Stimulated activated CD8-positive, alpha-beta memory T cell treated with anti-CD3 and anti-CD28 coated beads, Interleukin-15, amount 100 ng/mL, for 4 hours (primary cell): ENCODE measurements at places on chromosomes 1 and 21.

DNA sequence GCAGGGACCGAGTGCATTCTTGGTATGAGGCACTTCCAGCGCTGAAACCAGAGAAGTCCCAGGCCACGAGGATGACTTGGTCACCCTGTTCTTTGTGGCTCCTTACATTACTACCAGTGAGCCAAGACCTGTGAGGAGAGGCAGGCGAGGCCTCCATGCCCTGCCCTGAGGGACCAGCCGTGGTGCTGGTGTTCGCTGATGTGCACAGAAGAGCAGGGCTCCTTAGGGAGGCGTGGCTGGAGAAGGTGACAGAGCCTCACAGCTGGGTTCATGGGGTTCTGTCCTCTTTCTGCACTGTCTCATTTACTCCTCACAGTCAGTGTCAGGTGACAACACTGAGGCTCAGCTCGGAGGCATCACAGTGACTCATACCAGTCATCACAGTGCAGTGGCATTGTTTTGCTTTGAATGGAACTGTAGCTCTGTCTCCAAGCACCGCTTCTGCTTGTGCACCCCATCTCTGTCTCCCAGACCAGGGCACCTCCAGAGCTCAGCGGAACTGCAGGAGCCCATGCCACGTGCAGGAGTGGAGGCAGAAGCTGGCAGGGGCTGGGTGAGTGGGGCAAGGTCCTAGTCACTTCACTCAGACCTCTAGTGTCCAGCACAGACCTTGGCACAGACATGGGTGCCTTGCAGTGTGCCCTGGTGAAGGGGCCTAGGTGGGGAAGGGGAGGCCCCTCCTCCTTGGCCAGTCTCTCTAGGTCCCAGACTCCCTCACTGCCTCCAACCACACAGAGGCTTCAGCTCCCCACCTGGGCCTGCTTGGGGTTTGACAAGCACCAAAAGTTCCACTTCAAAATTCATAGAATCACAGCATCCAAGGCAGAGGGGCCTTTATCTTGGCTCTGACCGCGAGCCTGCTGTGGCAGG, 310.9 kb downstream of the MATN1 start:
- DNase-seq: no peak

DNA sequence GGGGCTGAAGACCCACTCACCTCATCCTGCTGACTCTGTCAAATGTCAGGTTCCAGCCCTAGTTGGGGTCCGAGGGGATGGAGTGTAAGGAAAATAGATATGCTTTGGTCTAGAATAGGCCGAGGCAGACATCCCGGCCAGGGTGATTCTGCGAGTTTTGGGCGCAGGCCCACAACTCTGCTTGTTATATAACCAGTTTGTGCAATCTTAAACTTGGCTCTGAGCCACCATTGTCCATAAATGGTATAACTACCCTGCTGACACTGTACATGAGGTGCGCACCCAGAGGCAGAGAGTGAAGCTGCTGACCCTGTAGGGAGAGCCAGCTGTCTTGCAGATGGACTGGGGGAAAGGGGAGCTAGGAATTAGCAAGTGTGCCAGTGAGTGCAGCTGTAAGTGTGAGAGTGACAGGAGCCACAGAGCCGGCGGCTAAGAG, 1388.8 kb downstream of the AMY1C start:
- DNase-seq: no peak

DNA sequence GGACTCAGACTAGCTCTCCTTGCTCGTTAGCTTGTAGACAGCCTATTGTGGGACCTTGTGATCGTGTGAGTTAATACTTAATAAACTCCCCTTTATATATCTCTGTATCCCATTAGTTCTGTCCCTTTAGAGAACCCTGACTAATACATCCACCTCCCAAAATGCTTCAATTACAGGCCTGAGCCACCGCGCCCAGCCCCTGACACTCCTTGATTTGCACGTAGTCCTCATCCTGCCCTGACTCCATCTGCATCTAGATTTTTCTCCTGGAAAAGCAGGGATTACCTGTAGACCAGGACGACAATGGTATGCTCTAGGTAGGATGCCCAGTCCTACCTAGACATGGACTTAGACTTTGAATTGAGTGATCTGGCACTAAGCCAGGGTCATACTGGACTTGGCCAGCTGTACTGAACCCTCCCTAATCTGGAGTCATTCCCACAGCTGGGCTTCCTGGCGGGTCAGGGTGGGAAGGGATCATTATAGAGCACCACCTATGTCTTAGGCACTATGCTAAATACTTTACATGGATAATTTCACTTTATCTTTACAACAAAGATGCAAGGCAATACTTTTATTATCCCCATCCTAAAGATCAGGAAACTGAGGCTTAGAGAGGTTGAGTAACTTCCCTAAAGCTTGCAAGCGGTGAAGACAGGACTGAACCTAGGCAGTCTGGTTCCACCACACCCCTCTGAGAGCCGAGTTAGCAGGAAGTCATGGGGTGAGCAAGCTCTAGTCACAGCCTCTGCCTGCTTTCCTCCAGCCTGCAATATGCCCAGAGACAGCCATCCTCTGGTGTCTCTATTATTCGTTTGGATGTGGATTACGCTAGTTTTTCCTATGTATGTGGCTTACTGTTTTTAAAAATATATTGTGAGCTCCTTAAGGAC, 89.4 kb downstream of the DTL start:
- DNase-seq: no peak

DNA sequence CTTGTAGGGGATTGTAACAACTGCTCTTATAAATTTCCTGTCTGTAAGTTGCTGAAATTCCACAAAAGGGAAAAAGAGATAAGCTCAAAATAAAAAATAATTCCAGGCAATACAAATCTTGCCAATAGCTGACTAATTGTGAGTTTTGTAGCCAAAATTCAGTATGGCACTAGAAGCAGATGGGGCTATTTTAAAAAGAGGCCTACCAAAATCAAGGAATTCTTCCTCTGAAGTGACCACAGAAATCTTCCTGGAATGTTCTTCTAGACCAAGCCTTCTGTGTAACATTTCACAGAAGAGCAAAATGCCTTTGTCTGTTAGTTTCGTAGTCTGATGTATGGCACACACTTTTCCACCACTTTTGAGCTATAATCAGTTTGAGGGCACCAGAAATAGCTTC, 127.6 kb downstream of the CYYR1 start:
- DNase-seq: no peak

DNA sequence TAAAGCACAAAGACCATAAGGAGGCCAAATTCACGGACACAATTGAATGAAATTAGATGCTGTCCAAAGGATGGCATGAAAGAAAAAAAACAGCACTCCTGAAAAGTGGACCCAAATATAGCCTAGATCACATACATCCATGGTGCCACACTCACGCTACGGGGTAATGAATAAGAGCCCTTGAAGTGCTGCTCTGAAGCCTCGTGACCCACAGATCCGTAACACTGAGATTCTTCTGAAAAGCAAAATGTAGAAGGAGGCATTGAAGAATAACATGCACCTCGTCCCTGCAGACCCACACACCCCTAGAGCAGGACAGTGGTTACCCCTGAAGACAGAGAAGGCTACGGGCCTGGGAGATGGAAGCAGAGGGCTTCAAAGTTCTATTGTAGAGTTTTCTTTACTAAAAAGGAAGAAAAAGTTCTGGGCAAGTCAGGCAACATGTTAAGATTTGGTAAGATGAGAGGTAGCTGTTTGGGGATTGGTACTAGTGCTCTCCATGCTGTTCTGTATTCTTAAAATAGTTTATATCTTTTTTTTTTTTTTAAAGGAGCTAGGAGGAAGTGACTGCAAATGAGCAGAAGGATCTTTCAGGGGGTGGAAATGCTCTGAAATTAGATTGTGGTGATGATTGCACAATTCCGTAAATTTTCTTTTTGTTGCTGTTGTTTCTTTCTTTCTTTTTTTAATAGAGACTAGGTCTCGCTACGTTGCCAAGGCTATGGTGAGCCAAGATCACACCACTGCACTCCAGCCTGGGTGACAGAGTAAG, 4.1 kb upstream of the ITGB2 start:
- DNase-seq: no peak

DNA sequence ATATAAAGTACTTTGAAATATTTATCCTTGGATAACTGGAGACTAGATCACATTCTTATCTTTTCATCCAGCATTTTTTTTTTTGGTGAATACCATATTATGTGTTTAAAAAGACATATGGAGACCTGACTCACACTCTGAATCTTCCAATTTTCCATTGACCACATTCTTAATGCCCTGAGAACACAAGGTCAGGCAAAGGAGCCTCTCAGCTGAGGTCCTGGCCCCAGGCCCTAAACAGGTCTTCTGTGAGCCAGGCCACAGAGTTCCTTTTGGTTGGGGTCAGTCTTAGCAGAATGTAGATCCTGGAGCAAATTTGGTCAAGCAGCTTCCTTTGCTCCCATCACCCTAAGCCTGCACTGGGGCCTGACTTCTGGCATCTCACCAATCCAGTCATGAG, 390.1 kb upstream of the ST6GALNAC5 start:
- DNase-seq: no peak

GRCh38 chr21:36479415-36480402, at the start of gene CLDN14:
Gene CLDN14 (minus strand): TSS chr21:36480122. CDS start chr21:36461695, 18,427 bp downstream.
- no peak for DNase-seq

- DNase-seq: no peak
These were observed 332.3 kb upstream of the DPYD start for GRCh38 chr1:98253145-98253544.

- DNase-seq: no peak
These were observed 736 bp upstream of the BARHL2 start for GRCh38 chr1:90717665-90718410.

DNA sequence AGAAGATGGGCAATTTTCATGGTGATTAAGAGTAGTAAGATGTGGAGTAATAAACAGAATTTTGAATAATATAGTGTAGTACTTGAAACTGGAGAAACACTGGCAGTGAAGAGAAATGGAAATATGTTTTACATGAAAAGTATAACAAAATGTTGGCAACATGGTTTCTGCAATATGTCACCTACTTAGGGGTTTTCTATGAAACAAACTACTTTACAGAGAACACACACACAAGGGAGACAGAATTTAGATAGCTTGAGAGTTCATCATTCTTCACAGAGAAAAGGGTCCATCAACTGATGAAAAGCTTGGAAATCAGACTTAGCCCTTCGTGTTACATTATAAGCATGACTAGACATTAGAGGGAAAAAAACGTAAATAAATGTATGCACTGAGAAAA, 135.2 kb downstream of the EIF4G3 start:
- no peak for DNase-seq

- DNase-seq: peak; percentile 65
These were observed 8.9 kb downstream of the VPS26C start for GRCh38 chr21:37257967-37258877.

- peak; percentile 87 for DNase-seq
These were observed 7.1 kb upstream of the ITGB2 start for GRCh38 chr21:44927587-44928461.

GRCh38 chr1:33740040-33740744, 123.7 kb upstream of the HMGB4 start:
- no peak for DNase-seq

DNA sequence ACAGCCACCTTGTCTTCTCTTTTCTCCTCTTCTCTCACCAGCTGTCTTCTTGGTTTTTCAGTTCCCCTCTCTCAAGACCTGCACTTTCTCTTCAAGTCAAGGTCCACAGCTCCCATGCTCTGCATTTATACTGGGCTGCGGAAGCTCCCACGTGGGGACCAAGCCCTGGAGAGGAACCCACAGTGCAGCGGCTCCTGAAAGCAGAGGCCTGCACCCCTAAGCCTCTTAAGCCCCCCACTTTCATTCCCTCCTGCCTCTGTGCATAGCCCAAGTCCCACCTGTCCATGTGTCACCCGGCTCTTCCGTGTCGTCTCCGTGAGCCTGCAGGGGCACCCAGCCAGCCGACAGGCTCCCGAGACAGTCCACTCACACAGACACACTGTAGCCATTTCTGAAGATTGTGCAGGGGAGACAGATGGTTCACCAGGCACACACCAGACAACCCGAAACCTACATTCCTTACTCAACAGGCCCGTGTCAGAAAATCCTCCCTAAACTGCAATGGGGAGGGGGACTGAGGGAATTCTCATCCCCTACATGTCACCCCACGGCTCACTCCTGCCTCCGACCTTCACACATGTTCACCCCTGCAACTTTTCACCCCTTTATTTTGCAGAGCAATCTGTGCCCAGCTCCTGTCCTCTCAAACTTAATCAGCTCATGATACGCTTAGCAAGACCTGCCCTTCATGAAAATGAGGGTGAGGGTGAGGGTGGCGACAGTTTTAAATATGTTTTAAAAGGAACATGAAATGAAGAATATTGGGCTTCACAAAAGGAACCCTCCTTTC, 6.3 kb downstream of the MX2 start:
- DNase-seq: no peak

DNA sequence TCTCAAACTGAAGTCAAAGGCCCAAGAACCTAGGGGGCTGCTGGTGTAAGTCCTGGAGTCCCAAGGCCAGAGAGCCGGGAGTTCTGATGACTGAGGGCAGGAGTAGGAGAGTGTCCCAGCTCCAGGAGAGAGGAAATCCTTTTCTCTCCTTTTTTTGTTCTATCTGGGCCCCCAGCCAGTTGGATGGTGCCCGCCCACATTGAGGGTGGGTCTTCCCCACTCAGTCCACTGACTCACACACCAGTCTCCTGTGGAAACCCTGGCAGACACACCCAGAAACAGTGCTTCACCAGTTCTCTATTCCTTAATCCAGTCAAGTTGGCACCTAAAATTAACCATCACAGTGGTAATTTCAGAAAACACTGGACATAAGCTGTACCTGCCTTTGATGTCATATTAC, 12.7 kb upstream of the WDR26 start:
- DNase-seq: no peak

DNA sequence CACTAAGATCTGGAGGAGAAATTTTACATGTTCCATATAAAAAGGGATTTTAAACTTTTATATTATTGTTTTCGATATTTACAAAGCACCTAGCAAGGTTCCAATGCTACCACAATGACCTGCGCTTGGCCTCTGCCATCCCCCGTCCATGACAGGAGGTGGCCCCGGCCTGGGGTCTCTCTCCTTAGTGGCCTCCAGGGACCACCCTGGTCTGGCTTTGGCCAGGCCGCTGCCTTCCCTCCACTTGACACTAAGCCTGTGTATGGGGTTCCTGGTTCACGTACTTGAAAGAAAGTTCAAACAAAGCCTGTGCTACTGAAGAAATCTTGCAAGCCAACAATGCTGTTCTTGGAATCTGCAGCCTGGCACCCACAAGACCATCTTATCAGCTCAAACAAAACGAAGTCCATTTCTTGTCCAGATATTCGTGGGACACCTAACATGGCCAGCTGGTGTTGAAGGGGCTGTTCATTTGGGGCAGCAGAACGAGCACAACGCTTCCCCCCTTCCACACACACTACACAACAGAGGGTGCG, 12.8 kb downstream of the PRDM15 start:
- no peak for DNase-seq

DNA sequence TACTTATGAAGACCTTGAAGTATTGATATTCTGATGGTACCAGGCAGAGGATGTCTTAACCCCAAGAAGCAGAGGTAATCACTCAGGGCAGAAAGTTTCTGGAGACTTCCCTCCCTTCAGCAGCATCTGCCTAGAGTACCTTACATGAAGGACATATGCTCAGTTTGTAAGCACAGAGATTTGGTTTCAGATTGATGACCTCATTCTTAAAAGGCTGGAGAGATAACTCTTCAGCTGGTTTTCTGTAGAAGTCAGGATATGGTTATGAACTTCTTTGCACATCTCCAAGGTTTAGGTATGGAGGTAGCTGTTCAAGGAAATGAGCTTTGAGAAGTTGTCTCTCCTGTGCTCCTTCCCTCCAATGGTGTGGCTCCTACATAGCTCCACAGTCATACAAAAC, 148.7 kb downstream of the HHIPL2 start:
- DNase-seq: no peak
